Glutamatergic neuron (in vitro differentiated cells): ENCODE measurements at places on chromosomes 5 and 9. TPM values are rescaled to one million over a fixed set of nuclear protein-coding genes. Genes with fewer than 3 reads are reported as not detected.
A peak's percentile ranks its signal among the peaks of the same experiment; 100 is the strongest.

- H3K27me3 ChIP-seq: no peaks in the 10 kb centered on the region
- no peak overlapping the region for H3K4me3 ChIP-seq
- no peak overlapping the region for H3K27ac ChIP-seq
- no peak for DNase-seq
- H3K36me3 ChIP-seq: no peaks in the 10 kb centered on the region
- no peaks in the 10 kb centered on the region for H3K4me1 ChIP-seq
These were observed 111.3 kb downstream of the SSBP2 start for GRCh38 chr5:81639556-81639955.

GRCh38 chr9:89313842-89314241 lies 2.8 kb downstream of the CKS2 start:
- H3K4me1 ChIP-seq: peaks cover 12% of the 10 kb centered on the region
- H3K27ac ChIP-seq: peak overlapping the region; percentile 89
- no peak for DNase-seq
- H3K27me3 ChIP-seq: peaks cover 12% of the 10 kb centered on the region
- H3K36me3 ChIP-seq: no peaks in the 10 kb centered on the region

DBH gene
- 1.8 TPM for total RNA-seq

GRCh38 chr9:117300371-117301110 lies 114.3 kb downstream of the ASTN2 start:
- peaks cover 2% of the 10 kb centered on the region for H3K27me3 ChIP-seq
- H3K36me3 ChIP-seq: peaks cover 13% of the 10 kb centered on the region
- H3K4me3 ChIP-seq: no peak overlapping the region
- peaks cover 60% of the 10 kb centered on the region for H3K4me1 ChIP-seq
- peak; percentile 36 for DNase-seq
- peak overlapping the region; percentile 30 for H3K27ac ChIP-seq

DNA sequence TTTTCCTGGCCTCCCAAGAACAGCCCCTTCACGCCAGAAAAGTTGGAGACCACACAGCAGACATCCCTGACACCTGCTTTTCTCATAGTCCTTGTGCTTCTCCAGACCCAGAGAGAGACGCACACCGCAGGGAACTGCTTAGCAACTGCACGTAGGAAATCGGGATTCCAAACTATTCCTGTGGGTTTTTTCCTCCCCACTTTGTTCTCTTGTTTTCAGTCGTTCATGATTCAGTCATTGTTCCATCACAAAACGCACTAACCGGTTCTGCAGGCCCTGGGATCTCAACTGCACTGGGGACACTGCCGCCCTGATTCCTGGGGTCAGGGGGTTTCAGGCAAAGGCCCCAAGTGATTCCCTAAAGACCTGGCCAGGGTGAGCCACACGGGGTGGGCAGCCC lies 588.0 kb upstream of the KLF4 start:
- H3K36me3 ChIP-seq: no peaks in the 10 kb centered on the region
- no peak for DNase-seq
- no peak overlapping the region for H3K4me3 ChIP-seq
- H3K27ac ChIP-seq: no peak overlapping the region
- no peaks in the 10 kb centered on the region for H3K4me1 ChIP-seq
